ENCODE measurements at places on chromosomes 5 and 9.

- no peak for DNase-seq
These were observed 44.4 kb downstream of the ACTBL2 start for GRCh38 chr5:57437976-57438805.

DNA sequence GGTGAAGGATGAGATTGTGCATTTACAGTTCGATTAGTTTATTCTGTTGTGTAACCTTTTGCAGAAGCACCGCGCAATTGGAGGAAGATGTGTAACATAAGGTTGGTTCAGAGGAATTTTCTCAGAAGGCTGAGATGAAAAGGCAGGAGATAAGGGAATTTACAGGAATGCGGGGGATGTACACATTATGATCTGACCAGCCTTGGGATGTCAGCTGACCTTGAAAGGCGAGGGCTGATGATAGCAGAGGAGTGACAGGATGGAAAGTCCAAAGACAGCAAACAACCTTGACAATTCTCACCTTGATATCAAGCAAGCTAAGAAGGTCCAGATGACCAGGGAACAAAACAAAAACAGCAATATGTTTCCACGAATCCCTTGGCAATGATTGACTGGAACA lies 88.8 kb downstream of the OTULIN start:
- no peak for DNase-seq

DNA sequence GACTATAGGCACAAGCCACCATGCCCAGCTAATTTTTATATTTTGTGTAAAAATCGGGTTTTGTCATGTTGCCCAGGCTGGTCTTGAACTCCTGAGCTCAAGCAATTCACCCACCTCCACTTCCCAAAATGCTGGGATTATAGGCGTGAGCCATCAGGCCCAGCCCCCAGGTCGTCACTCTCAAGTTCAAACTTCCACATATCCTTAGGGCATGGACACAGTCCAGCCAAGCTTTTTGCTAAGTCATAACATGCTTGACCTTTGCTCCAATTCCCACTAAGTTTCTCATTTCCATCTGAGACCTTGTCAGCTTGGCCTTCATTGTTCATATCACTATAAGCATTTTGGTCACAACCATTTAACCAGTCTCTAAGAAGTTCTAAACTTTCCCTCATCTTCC lies 43.9 kb upstream of the ARAP3 start:
- DNase-seq, result no peak

DNA sequence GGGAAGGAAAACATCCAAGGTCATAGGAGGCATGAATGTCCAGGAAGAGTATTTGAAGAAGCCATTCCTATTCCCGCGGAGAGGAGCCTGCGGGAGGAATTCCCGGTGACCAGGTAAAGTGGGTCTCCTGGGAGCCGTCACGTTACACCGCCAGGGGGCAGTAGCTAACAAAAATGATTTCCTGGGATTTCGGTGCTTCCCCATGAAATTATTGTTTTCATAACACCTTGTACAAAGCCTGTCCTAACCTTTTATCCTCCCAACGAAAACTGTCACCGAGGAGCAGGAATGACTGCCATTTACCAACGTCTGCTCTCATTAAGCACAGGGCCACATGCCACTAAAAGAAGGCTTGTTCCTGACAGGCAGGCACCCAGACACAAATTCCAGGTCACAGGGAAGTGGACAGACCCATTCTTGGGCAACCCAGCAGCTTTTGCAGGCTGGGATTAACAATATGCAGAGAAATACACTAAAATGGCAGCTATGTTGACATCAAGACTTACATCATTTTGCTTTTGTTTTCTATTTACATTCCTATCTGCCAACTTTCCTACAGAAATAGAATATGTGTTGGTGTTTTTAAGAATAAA lies 41.2 kb upstream of the CTSL start:
- no peak for DNase-seq

DNA sequence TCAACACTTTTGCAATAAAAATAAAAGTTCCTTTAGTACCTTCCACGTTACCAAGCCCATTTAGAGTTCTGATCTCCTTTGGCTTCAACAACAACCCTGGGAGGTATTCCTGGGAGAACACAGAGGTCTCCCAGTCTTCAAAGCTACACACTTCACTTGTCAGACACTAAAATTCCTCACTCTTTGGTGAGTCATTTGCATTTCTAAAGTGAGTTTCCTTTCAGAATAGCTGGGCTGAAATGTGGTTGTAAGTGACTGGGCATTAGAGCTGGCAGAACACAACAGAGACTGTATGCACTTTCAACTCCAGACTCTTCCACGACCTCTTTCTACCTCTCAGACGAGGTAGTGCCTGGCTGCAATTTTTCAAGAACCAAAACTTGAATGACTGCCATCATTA lies 11.5 kb upstream of the F2RL1 start:
- no peak for DNase-seq

GRCh38 chr9:25350011-25350410 lies 328.2 kb downstream of the TUSC1 start:
- DNase-seq, result no peak

DNA sequence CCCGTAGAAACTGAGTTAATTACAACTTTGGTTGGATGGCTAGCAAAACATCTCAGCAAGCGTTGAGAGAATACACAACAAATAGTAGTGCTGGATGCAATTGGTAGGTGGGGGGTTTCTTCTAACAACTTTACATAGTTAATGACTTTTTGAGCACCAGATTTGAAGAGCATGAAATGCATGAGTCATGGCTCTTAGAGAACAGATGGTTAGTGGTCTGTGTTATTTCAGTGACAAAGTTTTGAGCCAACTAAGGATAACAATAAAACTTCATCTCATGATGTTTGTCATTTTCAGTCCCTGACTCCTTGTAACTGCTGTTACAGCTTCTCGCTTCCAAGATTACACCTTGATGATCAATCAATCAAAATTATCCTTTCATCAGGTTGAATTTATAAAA lies 399.0 kb upstream of the BRINP1 start:
- no peak for DNase-seq

GRCh38 chr5:10588779-10589447 lies 25.0 kb downstream of the ANKRD33B start:
- DNase-seq, result no peak

- no peak for DNase-seq
These were observed 90.3 kb upstream of the PLCXD3 start for GRCh38 chr5:41600731-41601130.

GRCh38 chr5:74199005-74199404 lies 441.5 kb downstream of the ENC1 start:
- no peak for DNase-seq

DNA sequence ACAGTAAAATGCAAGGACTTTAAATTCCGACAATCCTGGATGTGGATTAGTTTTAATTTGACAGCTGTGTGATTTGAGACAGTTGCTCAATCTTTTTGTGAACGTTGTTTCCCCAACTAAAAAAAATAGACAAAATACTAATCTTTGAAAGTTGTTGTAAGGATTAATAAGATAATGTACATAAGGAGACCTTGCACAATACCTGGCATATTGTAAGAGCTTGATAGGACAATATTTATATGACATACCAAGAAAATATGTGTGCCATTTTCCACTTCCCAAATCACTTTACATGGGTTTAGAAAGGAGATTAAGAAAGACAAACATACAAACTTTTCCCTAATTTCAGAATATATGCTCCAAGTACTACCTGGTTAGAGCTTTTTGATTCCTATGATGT lies 25.3 kb downstream of the ARRDC3 start:
- no peak for DNase-seq

- DNase-seq, result no peak
These were observed 242.3 kb upstream of the PTGER4 start for GRCh38 chr5:40437452-40437861.

DNA sequence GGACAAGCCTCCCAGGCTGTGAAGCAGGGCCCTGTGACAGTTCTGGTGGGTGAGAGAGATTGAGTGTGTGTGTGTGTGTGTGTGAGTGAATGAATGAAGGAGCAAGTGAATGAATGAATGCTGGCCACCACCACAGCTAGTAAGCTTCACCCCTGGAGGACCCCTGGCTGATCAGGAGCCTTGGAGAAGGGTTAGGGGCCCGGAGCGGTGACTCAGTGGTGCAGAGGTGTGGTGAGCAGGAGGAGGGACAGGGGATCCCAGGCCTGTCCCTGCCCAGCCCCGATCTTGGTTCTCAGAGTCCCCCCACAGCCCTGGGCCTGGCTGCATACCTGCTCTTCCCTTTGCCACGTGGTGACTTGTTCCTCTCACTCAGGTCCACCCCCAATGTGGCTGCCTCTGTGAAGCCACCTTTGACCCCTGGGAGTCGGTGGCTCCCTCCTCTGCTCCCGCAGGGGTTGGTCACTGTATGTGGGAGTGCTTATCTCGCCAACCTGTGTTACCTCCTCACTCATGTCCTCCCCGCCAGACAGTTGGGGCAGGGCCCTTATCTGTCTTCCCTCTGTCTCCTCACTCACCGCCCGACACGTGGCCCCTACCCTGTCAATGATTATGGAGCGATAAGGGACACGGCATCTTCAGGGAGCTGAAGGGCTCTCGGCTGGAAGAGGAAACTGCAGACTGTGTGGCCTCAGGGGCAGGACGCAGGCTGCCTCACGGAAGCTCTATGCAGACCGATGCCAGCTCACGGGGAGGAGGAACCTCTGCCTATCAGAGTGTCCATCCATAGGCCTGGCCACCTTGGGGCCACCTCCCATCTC lies 99.9 kb upstream of the PITX1 start:
- no peak for DNase-seq

DNA sequence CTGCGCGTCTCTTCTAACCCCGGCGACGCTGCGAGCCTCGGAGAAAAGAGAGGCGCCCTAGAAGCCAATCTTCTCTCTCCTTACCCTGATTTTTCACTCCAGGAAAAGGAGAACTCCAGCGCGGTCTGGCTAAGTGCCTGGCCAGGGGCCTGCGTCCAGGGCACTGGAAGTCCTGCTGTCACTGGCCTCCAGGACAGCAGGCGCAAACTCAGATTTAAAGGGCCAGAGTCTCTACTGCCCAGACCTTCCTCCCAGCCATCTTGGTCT lies 553 bp upstream of the FOXB2 start:
- DNase-seq, result no peak

DNA sequence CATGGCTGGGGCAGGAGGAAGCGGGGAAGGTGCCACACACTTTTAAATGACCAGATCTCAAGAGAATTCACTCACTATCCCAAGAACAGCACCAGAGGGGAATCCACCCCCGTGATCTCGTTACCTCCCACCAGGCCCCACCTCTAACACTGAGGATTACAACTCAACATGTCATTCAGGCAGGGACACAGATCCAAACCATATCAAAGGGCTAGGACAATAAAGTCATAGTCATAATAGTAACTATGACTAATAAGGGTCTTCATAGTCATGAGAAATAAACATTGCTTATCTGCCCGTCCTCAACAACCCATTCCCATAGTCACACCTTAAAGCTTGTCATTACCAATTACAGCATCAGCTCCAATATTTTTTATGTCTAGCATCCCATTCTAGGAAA lies 65.3 kb upstream of the SMC2 start:
- DNase-seq, result no peak

DNA sequence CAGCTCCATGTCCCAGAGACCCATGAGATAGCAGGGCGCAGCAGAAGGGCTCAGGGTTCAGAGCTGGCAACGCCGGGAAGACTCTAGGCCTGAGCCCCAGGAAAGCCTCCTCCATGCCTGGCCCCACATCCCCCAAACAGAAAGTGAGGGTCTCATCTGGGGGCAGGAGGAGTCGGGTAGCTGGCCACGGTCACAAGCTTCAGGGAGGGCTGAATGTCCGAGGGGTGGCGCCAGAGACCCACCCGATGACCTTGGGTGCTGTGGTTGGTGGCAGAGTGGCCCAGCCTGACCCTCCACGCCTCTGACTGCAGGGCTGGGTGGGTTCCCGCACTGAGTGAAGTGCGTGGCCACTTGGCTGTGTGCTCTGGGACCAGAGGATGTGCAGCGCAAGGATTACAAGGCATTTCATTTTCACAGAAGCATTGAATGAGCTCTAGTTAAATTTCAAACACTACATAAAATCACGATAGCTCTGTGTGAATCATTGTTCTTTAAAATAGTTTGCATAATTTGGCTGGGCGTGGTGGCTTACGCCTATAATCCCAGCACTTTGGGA lies 3.0 kb downstream of the C8G start:
- no peak for DNase-seq

DNA sequence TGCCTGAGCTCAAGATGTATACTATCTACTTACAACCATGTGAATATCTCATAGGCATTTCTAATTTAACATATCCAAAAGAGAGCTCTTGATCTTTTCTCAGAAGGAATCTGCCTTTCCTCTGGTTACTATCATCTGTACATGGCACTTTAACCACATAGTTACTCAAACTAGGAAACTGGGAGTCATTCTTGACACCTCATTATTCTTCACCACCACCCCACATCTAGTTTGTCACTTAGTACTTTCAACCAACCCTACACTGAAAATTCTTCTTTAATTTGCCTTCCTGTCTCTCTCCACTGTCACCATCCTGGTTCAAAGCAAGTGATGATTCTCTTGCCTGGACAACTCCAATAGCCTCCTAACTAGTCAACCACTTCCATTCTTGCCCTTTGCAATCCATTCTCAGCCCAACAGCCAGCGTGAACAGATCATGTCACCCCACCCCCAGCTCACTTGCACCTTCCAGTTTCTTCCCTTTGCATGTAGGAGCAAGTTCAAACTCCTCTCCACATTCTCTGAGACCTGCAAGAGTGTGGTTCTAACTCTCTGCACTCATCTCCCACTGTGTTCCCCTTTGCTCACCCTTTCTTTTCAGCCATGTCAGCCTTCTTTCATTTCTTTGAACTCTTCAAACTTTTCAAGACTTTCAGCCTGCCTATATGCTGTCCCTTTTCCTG lies 17.3 kb upstream of the SMAD5 start:
- DNase-seq, result no peak

DNA sequence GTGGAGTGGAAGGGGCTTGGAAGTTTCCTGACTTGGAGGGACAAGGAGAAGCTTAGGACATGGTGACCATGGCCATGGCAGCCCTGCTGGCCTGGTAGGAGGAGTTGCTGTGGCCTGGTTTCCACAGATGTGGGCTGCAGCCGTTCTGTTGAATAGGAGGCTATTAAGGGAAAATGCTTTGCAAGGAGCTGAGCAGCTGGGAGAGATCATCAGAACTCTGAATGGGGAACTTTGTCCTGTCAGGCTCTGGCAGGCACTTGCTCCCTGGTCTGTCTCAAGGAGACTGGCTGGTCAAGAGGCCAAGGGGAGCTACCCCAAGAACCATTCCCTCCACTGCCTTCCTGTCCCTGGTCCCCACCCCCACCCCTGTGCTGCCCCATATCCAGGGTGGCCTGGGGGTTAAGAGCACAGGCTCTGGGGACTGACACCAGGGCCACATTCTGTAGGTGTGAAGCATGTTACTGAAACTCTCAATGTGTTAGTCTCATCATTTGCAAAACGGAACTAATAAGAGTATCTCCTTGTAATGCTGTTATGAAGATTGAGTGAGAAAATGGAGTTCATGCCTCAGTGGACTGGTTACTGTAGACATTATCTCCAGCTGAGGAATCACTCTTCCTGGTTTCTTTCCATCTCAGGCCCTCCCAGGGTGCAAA lies 84.0 kb upstream of the ARAP3 start:
- DNase-seq, result no peak
